ENCODE measurements at places on chromosomes 3 and 15.

DNA sequence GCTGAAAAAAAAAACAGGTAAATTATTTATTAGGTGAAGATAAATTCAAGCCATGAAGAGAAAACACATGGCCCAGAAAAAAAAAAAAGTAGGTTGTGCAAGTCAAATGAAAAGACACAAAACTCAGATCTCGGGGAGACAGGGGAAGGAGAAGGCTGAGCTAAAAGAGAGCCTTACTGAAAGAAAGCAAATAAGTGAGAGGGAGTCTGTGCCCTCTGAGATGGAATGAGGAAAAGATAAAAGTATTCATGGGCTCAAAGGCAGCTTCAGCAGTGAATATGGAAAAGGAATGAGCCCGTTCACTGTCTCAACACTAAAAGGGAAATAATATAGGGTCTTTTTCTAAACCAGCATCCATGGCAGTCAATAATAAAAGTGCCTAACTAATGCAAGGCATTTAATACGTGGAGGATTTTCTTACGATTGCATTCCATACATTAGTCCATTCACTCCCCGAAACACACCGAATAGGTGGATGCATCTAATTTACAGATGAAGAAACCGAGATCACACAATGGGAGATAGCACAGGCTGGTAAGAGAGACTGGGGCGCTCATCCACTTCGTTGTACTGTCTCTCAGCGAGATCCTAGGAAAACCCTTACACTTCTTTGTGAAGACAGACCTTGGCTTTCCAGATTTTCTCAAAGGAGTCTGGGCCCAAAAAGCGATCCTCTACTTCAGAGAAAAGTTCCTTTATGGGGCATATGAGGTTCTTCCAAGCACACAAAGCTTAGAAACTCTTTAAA is 1.1 kb downstream of the TFDP2 start:
- DNase-seq = no peak

- DNase-seq = peak; percentile 68
Observed at GRCh38 chr3:12948891-12949711, 107.7 kb upstream of the RPL32 start.

GRCh38 chr3:87090631-87091030 is 99.7 kb upstream of the VGLL3 start:
- no peak for DNase-seq

GRCh38 chr3:37968813-37969595 is 21.6 kb upstream of the VILL start:
- DNase-seq = no peak

DNA sequence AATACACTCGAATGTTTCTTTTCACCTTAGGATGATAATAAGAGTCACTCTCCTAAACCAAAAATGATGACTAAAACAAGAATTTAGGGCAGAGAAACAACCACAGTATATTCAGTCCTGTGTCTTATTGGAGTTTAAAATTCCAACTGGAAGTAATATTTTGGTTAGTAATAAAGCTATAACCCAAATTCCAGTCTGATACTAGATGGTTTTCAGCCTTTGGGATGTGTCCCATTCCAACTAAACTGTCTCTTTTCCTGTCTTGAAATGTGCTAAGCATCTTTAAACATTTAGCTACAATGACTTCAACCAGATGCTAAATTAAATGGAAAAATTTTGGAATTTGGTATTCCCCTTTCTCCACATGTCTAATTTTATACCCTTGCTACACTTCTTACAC is 510.0 kb downstream of the ROBO1 start:
- no peak for DNase-seq

DNA sequence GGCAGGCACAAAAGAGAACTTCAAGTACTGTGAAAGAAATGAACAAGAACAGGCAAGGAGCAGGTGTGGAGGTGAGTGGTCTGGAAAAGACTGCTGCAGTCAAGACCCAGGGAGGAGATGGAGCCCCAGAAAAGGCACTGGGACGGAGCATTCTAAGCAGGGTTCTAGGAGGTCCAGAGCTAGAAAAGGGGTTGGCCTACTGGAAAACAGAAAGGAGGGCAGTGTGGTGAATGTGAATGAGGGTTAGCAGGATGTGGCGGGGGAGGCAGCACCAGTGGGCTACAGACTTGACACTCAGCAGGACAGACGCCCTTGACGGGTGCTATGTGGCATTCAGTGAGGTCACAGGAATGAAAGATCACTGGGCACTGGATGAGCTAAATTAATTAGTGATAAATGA is 75.7 kb downstream of the SENP2 start:
- no peak for DNase-seq

DNA sequence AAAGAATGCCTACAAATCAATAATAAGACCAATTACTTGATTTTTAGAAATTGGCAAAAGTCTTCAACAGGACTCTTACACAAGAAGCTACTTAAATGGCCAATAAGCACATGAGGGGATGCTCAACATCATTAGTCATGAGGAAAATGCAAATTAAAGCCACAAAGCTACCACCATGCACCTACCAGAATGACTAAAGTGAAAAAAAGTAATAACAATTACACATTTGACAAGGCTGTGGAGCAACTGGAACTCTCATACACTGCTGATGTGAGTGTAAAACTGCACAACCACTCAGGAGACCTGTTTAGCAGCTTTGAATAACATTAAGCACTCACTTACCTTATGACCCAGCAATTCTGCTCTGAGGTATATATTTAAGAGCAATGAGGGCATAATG is 68.4 kb downstream of the PPCDC start:
- DNase-seq = no peak

DNA sequence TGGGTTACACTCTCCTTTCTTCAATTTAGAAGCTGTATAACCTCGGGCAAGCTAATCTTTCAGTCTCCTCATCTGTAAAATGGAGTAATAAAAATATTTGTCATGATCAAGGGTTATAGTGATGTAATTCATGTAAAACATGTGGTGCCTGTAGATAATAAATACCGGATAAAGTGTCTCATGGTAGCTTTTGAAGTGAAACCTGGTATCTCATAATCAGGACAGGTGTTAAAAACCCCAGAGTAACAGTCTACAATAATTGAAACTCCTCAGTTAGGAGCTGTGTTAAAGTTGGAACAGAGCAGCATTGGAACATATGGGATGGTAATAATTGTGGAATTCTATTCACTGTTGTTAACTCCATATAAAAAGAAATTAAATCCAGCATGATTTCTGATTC is 884 bp upstream of the KNL1 start:
- DNase-seq = no peak

DNA sequence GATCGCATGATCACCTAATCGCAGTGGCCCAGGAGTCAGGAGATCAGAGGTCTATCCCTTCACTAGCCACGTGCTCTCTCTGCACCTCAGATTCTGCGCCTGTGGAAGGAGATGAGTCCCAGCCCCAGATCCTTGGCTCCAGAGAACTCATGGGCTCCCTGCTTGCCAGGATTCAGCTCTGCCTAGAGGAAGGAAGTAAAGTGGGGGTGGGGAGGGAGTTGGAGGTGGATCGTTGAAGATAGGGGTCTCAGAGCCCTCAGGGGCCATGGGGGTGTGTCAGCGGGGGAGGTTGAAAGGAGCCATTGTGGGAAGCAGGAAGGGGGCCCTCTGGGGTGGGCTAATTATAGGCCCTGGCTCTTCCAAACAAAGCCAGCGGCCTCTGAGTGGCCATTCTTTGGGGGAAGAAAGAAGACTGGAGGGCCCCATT is 11.3 kb upstream of the STRA6 start:
- DNase-seq = no peak

DNA sequence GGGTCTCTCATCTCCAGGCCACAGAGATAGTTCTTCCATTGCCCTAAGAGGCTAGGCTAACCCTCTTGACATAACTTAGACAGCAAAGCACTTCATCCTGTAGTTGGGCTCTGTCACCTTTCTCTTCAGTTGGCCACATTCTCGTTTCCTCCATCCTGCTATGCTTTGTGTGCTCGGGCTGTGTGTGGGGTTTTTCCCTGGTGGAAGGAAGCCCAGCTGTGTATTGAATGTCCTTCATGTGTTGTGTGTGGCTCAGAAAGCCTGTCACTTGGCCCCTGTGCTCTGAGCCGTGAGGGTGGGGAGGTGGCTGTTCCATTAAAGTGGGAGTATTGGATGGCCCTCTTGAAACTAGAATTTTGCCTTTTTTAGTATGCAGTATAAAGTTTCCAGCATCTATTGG is 8.8 kb upstream of the EXOG start:
- DNase-seq = no peak

DNA sequence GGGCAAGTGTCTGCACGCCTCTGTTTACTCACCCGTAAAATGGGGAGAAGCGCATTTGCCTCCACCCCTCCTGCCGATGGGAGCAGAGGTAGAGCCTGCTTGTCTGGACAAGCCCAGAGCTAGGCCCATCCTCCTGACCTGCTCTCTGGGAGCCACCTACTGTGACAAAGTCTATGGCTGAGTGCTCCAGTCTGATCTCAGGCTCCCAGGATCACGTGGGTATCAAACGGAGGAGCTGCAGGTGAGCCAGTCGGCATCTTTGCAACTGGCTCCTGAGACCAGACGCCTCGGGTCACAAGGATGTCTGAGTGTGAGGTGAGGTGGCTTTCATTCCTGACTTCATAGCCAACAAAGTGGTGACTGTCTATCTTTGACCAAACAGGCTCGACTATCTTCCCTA is 2.1 kb upstream of the ALDH1A3 start:
- DNase-seq = no peak

DNA sequence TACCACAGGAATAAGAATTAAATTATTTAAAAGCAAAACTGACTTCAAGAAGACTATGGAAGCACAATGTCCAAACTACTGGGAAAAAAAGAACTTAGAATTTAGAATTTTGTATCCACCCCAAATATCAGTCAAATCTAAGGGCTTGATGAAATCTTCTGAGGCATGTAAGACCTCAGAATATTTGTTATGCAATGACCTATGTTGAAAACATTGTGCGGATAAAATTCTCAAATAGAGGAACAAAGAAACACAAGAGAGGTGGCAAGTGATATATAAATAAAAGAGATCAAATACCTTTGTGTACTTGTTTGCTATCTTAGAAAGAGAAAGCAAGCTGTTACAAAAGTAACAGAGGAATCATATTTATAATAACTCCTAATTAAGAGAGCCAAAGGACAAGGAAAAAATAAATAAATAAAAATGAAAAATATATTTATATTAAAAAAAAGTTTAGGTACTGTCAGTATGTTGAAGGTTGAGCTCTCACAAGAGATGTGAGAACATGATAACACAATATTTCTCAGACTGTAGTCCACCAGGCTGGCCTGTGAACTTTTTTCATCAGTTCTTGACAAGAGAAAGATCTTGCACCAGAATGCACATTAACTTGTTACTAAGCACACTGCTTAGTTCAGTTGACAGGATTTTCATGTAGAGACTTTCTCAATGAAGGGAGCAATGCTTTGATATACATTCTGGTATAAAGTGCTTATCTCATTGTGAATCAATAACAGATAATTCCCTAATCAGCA is 50.0 kb downstream of the CPA3 start:
- DNase-seq = no peak

DNA sequence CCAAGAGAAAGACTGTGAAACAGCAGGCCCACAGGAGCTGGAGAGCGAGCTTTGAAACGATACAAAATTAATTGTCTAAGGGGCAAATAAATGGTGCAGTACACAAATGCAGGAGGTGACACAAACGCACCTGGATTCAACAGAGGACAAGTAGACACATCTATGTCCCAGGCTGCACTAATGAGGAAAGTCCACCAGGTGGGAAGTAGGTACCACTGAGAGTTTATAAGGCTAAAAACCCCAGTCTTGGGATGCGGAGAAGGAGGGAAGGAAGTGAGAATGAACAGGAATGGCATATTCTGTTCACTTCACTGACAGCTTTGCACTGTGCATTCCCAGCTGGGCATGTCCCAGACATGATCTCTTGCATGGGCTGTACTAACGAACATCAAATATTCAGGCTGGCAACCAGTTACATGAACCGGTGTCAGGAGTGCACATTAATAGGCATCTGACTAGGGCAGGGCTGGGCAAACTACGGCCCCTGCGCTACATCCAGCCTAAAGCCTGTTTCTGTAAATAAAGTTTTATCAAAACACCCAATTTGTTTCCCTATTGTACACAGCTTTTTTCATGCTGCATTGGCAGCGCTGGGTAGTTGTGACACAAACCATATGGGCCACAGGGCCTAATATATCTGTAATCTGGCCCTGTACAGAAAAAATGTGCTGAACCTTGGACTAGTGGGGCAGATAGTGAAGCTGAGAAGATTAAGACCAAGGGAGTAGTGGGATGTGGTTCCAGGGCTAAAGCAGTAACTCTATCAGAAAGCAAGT is 107.0 kb downstream of the IGF2BP2 start:
- DNase-seq = no peak
